ENCODE measurements at places on chromosomes 1 and 21.

DNA sequence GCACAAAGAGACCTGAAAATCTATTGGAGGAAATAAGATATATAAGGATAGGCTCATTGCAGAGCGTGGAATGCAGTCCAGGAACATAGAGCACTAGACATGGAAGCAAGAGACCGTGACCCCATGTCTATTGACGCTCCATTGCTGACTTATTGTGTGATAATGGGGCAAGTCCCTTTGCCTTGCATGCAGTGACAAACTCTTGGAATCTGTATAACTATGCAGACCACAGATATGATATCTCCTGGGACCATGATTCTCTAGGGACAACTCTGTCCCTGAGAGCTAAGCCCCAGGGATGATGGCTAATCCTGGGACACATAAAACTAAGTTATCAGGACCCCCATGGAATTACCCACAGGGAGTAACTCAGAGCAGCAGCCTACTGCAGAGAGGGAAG is 73.1 kb upstream of the PRDX6 start:
- no peak for DNase-seq

- no peak for DNase-seq
These were observed 47.5 kb downstream of the SYDE2 start for GRCh38 chr1:85153149-85153891.

DNA sequence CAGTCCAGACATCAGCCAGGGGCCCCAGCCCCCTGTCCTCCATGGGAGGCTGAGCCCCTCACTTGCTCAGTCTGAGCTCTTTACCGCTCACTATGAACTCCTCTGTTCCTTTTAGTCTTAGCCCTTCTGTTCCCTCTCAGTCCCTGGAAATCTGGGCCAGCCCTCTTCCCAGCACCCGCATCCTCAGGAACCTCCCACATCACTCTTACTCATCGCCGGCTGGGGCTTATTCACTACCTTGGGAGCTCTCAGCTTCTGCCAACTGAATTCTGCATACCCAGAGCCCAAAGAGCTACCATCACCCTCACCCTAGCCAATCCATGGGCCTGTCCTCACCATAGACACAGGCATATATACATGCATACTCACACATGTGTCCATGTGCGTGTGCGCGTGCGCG is 11.5 kb downstream of the KNCN start:
- DNase-seq: no peak

GRCh38 chr1:13513895-13514546 is at the start of gene LRRC38:
LRRC38 (minus strand) TSS chr1:13514003; CDS start chr1:13513593, 410 bp downstream.
- DNase-seq: no peak

- no peak for DNase-seq
These were observed 3.8 kb downstream of the TFF2 start for GRCh38 chr21:42346866-42347600.

DNA sequence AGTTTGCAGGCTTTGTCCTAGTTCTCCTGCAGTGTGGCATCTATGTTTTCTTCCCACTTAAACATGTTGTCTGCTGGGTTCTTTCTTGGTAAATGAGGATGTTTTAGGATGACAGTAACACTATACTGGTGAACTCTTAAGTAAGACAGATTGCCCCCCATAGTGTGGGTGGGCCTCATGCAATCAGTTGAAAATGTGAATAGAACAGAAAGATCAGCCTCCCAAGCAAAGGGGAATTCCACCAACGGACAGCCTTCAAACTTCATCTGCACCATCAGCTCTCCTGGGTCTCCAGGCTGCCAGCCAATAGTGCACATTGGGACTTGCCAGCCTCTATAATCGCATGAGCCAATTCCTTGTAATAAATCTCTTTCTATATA is 10.7 kb upstream of the TARBP1 start:
- DNase-seq: no peak

- no peak for DNase-seq
These were observed 18.7 kb upstream of the SLAMF1 start for GRCh38 chr1:160665330-160666078.

DNA sequence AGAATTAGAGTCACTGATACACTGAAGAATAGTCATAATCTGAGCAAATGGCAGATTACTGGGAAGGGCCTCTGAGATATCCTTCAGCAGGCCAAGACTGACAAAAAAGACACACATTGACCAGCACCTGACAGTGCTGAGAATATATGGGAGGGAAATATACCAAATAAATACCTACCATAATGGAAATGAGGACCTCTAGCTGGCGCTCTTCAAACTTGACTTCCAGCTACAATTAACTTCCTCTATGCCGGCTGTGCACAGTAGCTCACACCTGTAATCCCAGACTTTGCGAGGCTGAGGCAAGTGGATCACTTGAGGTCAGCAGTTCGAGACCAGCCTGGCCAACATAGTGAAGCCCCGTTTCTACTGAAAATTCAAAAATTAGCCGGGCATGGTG is 69.5 kb downstream of the NPHS2 start:
- no peak for DNase-seq

GRCh38 chr1:68908316-68908715 is 411.4 kb upstream of the DEPDC1 start:
- DNase-seq: no peak

GRCh38 chr1:47784497-47784822 is 212.7 kb downstream of the TRABD2B start:
- no peak for DNase-seq

- no peak for DNase-seq
These were observed 16.1 kb downstream of the ADORA1 start for GRCh38 chr1:203143641-203144040.

- no peak for DNase-seq
These were observed 46.4 kb downstream of the TTC39A start for GRCh38 chr1:51283979-51284378.

GRCh38 chr1:206506405-206507283 is 687 bp upstream of the RASSF5 start:
- no peak for DNase-seq

GRCh38 chr21:28135646-28136045 is 857.0 kb downstream of the LTN1 start:
- DNase-seq: no peak

- DNase-seq: no peak
These were observed 1.1 kb downstream of the TMPRSS2 start for GRCh38 chr21:41506611-41507520.

DNA sequence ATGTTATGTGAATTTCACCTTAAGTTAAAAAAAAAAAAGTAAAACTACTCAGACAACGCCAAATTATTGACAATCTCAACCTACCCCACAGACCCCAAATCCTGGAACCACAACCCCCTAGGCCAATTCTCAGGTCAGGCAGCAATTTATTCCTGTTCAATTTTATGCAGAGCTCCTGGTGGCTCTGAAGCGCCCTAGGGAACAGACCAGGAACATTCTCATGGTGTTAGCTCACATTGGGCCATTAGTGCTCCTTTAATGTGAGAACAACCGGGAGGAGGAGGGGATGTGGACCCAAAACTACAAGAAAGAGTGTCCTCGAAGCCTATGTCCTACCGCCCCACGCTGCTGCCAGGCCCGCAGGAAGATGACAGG is 403 bp upstream of the PSEN2 start:
- DNase-seq: no peak

All from stimulated activated CD8-positive, alpha-beta memory T cell treated with anti-CD3 and anti-CD28 coated beads, Interleukin-12 subunit alpha, Interleukin-12 subunit beta, amount 100 ng/mL, for 1 hour (primary cell).